ELR (cell line): ENCODE measurements at places on chromosomes 16 and 17.

DNA sequence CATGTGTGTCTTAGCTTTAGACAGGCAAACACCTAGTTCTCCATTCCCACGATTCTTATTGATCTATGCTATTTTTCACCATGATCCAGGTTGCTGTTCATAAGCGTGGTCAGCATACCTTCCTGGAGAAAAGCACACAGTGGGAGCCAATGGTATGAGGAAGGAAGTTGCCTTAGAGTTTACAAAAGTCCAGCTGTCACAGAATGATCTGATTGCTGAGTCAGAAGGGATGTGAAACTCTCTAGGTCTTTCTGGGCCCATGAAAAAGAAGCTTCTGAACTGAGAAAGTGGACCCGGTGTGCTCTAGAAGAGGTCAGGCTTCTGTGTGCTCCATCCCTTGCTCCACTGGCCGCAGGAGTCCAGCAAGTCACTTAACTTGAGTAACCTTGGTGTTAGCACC, 71.0 kb upstream of the CCL1 start:
- DNase-seq: no peak

DNA sequence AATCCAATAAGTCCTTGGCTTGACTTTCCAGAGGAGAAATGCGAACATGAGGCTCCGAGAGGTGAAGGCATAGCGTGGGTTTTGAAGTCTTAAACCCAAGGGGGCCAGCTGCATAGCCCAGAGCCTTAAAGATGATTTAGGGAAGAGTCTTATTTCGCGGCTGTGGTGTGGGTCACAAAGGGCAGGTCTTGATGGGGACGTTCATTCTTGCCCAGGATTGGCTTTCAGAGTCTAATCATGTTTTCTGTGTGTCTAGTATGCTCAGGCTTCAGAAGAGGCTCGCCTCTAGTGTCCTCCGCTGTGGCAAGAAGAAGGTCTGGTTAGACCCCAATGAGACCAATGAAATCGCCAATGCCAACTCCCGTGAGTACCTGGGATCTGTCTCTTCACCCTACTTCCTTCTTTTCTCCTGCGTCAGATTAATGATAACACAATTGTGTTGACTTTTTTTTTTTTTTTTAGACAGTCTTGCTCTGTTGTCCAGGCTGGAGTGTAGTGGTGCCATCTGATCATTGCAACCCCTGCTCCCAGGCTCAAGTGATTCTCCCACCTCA, 951 bp downstream of the RPL19 start:
- no peak for DNase-seq

DNA sequence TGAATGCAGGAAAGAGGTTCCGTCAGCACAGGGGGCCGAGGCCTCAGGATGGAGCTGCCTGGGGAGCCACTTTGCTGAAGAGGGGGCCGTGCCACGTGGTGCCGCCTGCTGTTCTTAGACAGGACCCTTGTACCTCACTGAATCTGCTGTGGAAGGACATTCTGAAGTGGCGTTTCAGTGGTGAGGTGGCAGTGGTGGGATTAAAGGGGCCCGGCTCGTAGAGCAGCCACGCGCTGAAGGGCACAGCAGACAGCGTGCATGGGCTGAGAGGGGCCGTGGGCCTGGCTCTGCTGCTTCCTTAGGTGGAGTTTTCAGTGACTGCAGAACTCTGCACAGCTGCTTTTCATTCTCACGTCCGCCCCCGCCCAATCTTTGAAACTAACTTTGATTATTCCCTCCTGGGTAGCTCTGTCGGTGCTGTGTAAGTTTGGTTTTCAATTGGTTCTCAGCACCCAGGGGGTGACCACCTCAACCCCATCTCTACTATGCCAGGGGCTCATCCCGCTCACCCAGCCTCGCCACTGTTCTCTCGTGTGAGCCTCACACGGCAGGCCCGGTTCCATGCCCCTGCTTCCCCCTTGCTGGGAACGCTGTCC, 70.3 kb downstream of the SEC14L1 start:
- no peak for DNase-seq

DNA sequence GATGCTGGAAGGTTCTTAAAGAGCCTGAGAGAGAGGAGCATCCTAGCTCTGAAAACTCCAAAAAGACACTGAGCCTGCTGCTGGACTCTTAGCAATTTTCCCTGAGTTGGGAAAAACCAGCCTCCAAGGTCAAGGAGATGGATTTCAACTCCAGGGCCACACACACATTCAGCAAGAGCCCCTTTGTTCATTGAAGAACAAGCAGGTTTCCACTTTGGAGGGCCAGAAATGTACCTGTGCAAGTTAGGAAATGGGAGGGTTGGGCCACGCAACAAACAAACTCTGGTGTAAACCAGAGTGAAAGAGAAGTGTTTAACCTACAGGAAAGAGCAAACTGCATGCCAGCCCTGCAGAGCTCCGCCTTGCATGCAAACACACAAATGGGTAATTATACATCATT, 264.8 kb upstream of the RPL38 start:
- no peak for DNase-seq
